CD4-positive, alpha-beta T cell treated with Interleukin-10 for 1 hour (primary cell): ENCODE measurements at places on chromosomes 3 and 15.

DNA sequence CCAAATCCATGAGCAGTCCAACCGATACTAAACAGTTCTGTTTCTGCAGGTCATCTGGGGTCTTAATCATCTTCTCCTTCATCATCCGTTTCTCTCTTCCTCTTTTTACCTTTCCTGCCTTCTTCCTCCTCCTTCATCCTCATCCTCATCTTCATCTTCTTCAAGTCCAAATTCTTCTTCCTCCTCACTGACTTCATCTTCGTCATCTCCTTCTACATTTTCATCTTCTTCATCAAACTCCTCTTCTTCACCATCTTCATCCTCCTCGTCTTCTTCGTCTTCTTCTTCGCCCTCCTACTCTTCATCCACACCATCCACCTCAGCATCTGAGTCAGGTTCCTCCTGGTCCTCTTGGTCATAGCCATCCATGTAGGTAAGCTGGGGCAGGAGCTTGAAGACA is 14.2 kb upstream of the COMMD4 start:
- DNase-seq: no peak

DNA sequence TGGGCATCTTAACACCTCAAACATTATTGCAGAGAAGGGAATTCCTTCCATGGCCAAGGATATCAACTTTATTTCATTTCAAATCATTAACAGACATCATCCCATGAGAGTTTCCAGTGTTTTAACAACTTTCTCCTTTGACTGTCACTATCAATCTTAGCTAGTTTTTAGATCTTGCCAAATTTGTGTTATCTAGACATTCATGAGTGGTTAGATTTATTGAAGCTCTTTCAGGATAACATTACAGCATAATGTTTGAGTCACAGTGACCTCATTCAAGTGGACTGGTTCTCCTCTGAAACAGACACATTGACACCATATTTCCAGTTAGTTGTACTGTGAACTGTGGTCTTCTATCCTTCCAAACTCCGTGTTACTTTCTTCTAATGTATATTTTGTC is 8.6 kb upstream of the TNFAIP8L3 start:
- no peak for DNase-seq

DNA sequence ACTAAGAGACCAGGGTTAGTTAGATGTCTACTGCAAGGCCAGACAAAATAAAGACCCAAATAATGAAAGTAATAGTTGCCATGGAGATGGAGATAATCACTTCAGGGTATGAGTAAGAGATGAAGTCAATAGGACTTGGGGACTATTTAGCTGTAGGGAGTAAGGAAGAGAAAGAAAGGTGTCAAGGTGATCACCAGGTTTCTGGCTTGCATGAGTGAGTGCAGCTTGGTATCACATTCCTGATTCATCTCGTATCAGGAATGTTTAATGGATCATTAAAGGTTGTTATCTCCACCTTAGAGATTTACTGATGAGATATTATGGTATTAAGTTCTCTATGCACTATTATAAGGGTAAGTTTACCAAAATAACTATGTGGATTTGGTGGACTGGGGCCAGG is 357.4 kb upstream of the ATP11B start:
- DNase-seq: no peak

GRCh38 chr3:79767905-79768267 is at the start of gene ROBO1:
Gene ROBO1 (minus strand): TSS chr3:79767998.
- no peak for DNase-seq

GRCh38 chr3:195150181-195151118 is 120.5 kb downstream of the XXYLT1 start:
- peak; percentile 30 for DNase-seq

DNA sequence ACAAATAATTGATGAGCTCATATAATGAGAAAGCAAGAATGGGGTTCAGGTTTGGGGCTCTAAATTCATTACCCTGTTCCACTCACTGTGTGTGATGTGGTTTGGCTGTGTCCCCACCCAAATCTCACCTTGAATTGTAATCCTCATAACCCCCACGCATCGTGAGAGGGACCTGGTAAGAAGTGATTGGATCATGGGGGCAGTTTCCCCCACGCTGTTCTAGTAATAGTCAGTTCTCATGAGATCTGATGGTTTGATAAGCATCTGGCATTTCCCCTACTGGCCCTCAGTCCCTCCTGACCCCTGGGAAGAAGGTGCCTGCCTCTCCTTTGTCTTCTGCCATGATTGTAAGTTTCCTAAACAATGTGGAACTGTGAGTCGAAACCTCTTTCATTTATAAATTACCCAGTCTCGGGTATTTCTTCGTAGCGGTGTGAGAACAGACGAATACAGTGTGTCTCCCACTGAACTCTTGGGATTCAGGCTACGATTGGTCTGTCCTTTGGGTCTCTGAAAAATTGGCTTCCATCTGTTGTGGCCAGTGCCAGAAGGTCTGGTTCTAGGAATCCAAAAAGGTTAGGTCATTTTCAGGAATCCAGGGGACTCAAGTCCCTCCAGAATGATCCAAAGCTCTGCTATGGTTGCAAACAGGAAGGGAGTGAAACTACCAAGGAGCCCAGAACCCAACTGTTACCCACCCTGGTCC is 87.7 kb downstream of the XXYLT1 start:
- peak; percentile 14 for DNase-seq

GRCh38 chr15:90901175-90902039 is 1.7 kb upstream of the MAN2A2 start:
- DNase-seq: no peak
